ENCODE measurements at places on chromosomes 4 and X.

GRCh38 chrX:108271397-108271787, 166.8 kb downstream of the COL4A6 start:
- DNase-seq, result no peak

DNA sequence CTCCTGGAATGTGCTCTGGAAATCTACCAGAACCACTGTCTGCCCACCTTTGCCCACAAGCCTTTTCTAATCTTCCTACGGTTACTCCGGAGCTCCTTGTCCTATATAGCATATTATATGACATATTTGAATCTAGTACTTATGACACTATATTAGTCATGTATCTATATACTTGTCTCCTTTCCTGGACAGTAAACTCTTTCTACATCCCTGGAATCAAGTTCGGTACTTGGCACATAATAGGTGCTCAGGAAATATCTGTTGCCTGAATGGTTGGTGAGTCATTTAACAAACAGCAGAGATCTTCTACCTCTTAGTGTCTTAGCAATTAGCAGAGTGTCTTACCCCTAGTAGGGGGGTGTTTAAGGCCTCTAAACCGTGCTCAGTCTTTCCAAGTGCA, 123.6 kb downstream of the RELL1 start:
- no peak for DNase-seq

GRCh38 chr4:57071326-57071725, 38.9 kb downstream of the IGFBP7 start:
- no peak for DNase-seq

DNA sequence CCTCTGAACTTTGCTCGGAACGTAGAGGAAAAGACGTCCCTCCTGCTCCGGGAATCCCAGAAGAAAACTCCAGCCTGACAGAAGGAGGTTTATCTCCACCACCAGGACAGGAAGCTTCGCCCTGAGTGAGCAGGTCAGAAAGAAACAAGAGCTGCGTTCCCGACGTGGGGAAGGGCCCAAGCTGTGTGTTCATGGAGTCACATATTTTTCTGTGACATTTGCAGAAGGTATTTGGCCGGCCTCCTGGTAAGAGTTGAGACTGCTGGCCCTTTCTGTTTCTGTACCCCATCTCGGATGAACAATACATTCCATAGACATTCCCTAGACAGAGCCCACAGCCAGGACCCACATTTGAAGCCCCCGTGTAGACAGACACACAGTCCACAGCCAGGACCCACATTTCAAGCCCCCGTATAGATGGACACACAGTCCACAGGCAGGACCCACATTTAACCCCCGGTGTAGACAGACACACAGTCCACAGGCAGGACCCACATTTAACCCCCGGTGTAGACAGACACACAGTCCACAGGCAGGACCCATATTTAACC, 230.8 kb downstream of the SHOX start:
- DNase-seq, result no peak

GRCh38 chrX:55759478-55759877, 41.9 kb downstream of the RRAGB start:
- no peak for DNase-seq

- DNase-seq, result no peak
Measured at GRCh38 chr4:2363951-2364653, 54.3 kb downstream of the ZFYVE28 start.

GRCh38 chrX:34629572-34629971, 27.5 kb downstream of the TMEM47 start:
- DNase-seq, result no peak

DNA sequence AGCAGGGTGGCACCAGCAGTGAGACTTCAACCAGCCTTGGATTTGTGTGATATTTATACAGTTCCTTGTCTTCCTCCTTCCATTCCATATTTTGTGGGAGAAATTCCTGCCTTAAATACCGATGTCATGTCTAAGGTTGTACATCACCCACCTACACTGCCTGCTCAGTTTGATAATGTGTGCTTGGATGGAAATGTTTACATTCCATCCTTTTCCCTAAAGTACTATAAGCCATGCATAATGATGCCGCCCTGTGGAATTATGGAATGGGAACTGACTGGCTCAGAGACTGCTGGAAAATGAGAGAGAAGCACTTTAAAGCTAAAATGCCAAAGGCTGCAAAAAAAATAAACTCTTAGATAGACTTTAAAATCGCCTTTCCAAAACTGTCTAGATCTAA, 11.3 kb upstream of the GLUD2 start:
- no peak for DNase-seq

- DNase-seq, result no peak
Measured at GRCh38 chr4:152348670-152349069, 187.2 kb downstream of the FBXW7 start.

DNA sequence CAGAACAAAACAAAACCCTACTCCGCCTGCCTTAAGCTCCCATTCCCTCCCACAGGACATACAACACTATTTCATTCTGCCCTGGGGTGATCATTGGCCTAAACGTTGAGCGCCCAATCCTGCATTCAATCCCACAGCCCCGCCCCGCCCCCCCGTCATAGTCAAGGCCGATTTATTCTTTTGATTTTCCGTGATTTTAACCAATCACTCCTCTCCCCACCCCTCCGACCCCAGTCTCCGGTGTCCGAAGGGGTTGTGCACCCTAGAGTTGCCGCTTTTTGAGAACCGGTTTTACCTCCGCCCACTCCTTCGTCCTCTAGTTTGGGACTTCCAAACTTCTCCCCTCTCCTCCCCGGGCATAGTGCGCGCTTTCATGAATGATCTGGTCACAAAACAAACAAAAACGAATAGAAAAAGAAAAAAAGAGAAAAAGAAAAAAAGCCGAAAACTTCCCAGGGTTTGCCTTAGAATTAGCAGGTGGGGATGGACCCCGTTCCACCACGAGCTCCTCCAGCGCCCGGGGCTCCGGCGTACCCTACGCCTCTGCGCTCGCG, 446 bp upstream of the UBE2A start:
- no peak for DNase-seq

GRCh38 chrX:33252306-33252825, 41.0 kb upstream of the DMD start:
- no peak for DNase-seq

- no peak for DNase-seq
Measured at GRCh38 chr4:90503677-90504076, 376.5 kb downstream of the CCSER1 start.

GRCh38 chrX:66200855-66201795, 37.1 kb downstream of the HEPH start:
- DNase-seq, result no peak

DNA sequence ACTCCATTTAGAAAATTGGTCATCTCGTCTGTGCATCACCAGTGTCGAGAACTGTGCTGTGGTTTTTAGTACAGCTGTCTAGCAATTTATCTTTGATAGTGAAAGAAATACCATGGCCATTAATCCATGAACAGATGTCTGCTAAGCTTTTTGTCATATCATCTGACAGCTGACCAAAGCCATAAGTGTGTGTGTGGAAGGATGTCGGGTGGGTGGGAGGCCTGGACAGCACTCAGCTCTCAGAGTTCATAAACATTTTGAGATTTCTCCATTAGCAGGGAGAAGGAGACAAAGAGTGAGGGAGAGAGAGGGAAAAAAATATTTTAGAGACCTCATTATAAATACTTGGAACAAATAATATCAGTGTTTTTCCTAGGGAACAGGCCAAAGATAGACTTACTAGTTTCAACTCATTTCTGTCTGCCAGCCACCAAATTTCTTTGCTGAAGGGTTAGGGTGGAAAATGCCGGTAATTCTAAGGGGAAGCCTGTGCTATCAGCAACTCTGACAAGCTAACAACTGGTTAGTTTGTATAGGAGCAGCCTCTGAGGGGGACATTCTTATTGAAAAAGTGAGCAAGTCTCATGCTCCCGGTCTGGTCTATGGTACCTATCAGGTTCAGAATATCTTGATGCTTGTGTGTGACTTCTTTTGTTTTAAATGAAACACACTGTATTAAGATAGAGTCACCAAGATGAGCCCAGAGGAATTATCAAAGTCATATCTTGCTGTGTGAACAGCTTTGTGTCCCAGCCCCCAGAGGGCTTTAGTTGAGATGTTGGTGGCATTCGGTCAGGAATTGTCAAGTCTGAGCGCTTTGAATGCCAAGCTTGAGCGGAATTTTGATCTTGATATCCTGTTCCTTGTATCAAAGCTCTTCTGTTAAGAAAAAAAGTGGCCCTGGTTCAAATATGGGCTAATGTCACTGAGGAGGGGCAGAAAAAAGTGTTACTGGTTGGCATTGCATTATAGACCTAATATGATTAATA, 41.9 kb upstream of the PDLIM3 start:
- DNase-seq, result no peak

DNA sequence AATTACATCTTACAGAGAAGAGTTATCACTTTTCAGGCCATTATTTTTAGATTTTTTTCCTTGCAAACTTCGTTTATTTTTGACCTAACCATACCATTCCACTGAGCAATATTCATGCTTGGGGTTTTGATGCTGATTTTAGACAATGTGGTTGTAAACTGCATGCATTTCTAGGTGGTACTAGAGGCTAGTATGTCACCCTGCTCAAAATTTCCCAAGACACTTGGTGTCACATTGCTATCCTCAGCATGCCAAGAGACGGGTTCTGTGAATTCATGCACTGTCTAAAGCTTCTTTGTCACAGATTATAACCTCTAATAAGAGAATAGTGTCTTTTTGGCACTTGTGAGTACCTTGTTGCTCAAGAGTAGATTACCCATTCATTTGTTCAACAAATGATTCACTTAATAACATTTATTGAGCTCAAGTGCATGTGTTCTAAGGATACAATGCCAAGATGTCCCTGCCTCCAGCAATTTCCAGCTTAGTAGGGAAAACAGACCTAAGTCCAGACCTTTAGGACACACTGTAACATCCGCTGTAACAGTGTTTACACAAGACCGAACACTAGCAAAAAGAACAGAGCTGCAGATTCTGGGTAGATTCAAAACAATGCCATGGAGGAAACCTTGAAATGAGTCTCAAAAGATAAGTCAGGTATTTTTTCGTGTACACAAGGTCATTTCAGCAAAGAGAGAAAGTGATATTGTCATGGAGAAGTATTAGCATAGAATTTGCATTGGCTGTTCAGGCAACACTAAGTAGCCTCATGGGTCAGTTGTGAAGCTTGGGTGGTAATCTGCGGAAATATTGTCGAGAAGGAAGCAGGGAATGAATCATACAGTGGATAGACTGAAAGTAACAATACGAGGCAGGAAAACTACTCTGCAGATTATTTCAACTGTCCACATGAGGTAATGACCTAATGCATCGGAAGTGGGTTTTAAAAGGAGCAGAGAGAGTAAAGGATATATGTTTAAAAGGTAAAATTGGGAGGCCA, 515.1 kb upstream of the ZFP42 start:
- no peak for DNase-seq

- no peak for DNase-seq
Measured at GRCh38 chr4:35912174-35912573, 332.1 kb downstream of the ARAP2 start.

DNA sequence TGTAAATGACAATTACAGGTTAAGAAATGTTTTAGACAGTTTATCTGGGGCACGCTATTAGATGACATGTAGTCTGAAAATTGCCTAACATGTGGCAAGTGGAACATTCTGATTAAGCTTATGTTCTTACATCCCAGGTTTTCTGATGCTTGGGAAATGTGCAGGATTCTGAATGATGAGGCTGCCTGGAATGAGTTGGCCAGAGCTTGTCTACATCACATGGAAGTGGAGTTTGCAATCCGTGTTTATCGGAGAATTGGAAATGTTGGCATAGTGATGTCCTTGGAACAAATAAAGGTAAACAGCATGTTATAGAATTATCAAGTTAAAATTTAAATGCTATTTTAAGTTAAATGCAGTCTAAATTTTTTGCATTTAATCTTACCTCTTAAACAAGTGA, 49.3 kb downstream of the WDR19 start:
- DNase-seq, result no peak

DNA sequence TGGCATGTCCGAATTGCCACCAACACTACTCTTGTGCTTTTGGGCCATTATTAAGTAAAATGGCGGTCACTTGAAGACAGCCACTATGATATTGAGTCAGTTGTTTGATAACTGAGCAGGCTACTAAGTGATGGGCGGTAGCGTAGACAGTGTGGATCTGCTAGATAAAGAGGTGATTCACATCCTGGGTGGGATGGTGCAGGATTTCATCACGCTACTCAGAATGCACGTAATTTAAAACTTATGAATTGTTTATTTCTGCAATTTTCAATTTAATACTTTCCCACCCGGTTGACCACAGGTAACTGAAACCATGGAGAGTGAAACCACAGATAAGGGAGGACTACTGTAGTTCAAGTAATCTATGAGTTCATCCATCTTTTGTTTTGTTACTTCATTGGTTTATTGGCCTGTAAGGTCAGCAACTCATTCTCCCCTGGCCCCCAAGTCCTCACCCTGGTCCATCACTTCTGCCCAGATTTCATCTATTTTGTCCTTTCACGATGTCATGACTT, 2.9 kb downstream of the ARAF start:
- DNase-seq, result no peak

- DNase-seq, result no peak
Measured at GRCh38 chr4:164224871-164225270, 529.1 kb upstream of the SMIM31 start.

DNA sequence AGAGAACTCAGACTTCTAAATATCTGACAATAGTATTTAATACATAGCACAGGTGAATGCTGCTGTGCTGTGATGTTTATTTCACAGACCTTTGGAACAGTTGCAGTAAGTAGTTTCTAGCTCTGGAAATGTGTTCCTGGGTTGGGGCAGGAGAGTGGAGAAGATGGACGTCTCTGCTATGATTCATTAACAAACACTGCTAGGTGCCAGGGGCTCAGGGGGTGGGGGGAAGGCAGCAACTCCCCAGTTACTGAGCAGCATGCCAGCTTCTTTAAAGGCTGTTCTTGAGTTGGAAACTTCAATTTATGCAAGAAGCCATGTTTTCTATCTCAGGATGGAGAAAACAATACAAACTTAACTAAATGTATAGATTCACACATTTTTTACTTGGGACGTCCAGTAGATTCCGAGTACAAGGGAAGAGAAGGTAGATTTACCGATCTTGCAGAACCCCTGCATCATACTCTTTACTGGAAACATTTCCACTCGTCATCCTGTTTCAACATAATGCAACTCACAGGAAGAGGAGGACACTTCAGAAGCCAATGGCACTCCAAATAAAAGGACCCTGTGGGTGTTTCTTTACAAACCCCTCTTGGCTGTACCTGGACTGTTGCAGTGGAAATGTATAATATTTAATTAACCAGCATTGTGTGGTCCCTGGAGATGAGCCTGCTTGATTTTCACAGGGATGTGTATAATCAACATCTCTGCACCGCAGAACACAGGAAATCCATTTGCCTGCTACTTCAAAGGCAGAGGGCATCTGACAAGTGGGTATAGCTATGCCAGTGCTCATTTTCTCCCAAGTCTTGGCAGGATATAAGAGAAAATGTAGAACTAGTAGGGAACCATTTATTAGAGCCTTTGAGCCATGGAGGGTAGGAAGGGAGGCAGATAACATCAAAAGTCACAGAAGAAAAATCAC, 171.4 kb downstream of the SH3KBP1 start:
- DNase-seq, result no peak

DNA sequence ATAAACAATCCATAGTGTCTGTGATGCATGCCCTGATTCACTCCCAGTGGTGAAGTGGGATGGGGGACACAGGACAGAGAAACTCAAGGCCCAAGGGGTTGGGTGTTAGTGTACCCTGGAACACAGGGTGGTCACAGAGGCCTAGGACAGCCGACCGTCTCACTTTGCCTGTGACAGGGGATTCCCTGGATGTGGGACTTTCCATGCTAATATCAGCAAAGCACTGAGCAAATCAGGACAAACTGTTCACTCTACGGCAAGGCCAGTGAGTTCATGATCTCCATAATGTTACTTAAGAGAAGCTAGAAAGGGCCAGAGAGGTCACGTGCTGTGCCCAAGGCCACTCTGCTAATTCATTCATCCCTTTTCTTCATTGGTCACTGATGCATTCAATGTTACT, 158.7 kb upstream of the RBPJ start:
- no peak for DNase-seq

- no peak for DNase-seq
Measured at GRCh38 chr4:53205970-53206369, 159.9 kb downstream of the SCFD2 start.

Data from stimulated activated CD4-positive, alpha-beta T cell treated with anti-CD3 and anti-CD28 coated beads, Interleukin-1b, Interleukin-23, amount 100 ng/mL, for 1 hour (primary cell).